ENCODE measurements at places on chromosomes 3 and 15. TPM values are rescaled to one million over a fixed set of nuclear protein-coding genes. Genes with fewer than 3 reads are reported as not detected.

The SKOR1 gene
- total RNA-seq = 0.38 TPM

The RASL12 gene
- 32.4 TPM for total RNA-seq

The DNAH12 gene
- under 0.01 TPM for total RNA-seq

The SLCO2A1 gene
- 5.8 TPM for total RNA-seq

The TIMP4 gene
- 8.6 TPM for total RNA-seq

The SLC6A11 gene
- 7.6 TPM for total RNA-seq

The CA12 gene
- 144 TPM for total RNA-seq

The C3orf20 gene
- not detected for total RNA-seq

The TFRC gene
- total RNA-seq = 152 TPM

The AQP9 gene
- 1.9 TPM for total RNA-seq

The PYDC2 gene
- not detected for total RNA-seq

The BLM gene
- total RNA-seq = 1.6 TPM

The RBPMS2 gene
- total RNA-seq = not detected

The TEX55 gene
- total RNA-seq = not detected

The OR5K3 gene
- not detected for total RNA-seq

The GOLGA8G gene
- not detected for total RNA-seq

The OR5K4 gene
- not detected for total RNA-seq

The TMEM207 gene
- total RNA-seq = not detected

The TMEM158 gene
- 1.8 TPM for total RNA-seq

The PEX5L gene
- not detected for total RNA-seq

The HRH1 gene
- 4.3 TPM for total RNA-seq

The ACSBG1 gene
- 0.31 TPM for total RNA-seq

The GADL1 gene
- not detected for total RNA-seq

The ATR gene
- 20.2 TPM for total RNA-seq

All from esophagus squamous epithelium (tissue), 5 donors.